ENCODE measurements at places on chromosomes 2 and 18. TPM values are rescaled to one million over a fixed set of nuclear protein-coding genes. Genes with fewer than 3 reads are reported as not detected.

BCL11A gene
- polyA plus RNA-seq = not detected

RBKS gene
- polyA plus RNA-seq = 6.5 TPM

COL5A2 gene
- polyA plus RNA-seq = 131 TPM

BMP10 gene
- not detected for polyA plus RNA-seq

ITGB6 gene
- polyA plus RNA-seq = 0.88 TPM

NYAP2 gene
- polyA plus RNA-seq = 0.25 TPM

FAM237A gene
- not detected for polyA plus RNA-seq

LAMA3 gene
- 21.0 TPM for polyA plus RNA-seq

FAM161A gene
- 3.1 TPM for polyA plus RNA-seq

FAM124B gene
- polyA plus RNA-seq = not detected

PLGLB2 gene
- polyA plus RNA-seq = not detected

IKZF2 gene
- 0.63 TPM for polyA plus RNA-seq

HOXD4 gene
- not detected for polyA plus RNA-seq

LAMA1 gene
- polyA plus RNA-seq = not detected

UGT1A5 gene
- polyA plus RNA-seq = not detected

CPS1 gene
- polyA plus RNA-seq = 3.5 TPM

OSBPL1A gene
- 30.9 TPM for polyA plus RNA-seq

IL1A gene
- not detected for polyA plus RNA-seq

RAMP1 gene
- polyA plus RNA-seq = 423 TPM

PLEK gene
- polyA plus RNA-seq = 12.3 TPM

SRD5A2 gene
- polyA plus RNA-seq = not detected

EPB41L3 gene
- polyA plus RNA-seq = 34.4 TPM

ARHGEF4 gene
- polyA plus RNA-seq = 1.7 TPM

LMAN2L gene
- polyA plus RNA-seq = 12.9 TPM

STAT4 gene
- polyA plus RNA-seq = 1.1 TPM

BOK gene
- 4.7 TPM for polyA plus RNA-seq

ANKRD53 gene
- 5.0 TPM for polyA plus RNA-seq

C2orf42 gene
- 8.0 TPM for polyA plus RNA-seq

UGT1A7 gene
- polyA plus RNA-seq = 0.05 TPM

DPYSL5 gene
- not detected for polyA plus RNA-seq

OTOS gene
- polyA plus RNA-seq = not detected

VSNL1 gene
- polyA plus RNA-seq = not detected

ANTXR1 gene
- polyA plus RNA-seq = 136 TPM

MEP1B gene
- not detected for polyA plus RNA-seq

SPATA3 gene
- polyA plus RNA-seq = not detected

CXCR1 gene
- 0.20 TPM for polyA plus RNA-seq

CD8B2 gene
- polyA plus RNA-seq = 0.50 TPM

DSC1 gene
- polyA plus RNA-seq = not detected

TCF23 gene
- polyA plus RNA-seq = not detected

HOXD12 gene
- polyA plus RNA-seq = not detected

All from aorta (tissue), 5 donors.